ENCODE measurements at places on chromosomes 5 and 9.

- no peak for DNase-seq
These were observed 761 bp upstream of the DNAJC25 start for GRCh38 chr9:111630182-111630963.

GRCh38 chr5:17406423-17406838 lies 91.6 kb upstream of the TAF11L2 start:
- no peak for DNase-seq

- no peak for DNase-seq
These were observed 30.1 kb downstream of the CHD1 start for GRCh38 chr5:98898743-98899142.

- no peak for DNase-seq
These were observed 26.1 kb upstream of the ANXA6 start for GRCh38 chr5:151183456-151184245.

DNA sequence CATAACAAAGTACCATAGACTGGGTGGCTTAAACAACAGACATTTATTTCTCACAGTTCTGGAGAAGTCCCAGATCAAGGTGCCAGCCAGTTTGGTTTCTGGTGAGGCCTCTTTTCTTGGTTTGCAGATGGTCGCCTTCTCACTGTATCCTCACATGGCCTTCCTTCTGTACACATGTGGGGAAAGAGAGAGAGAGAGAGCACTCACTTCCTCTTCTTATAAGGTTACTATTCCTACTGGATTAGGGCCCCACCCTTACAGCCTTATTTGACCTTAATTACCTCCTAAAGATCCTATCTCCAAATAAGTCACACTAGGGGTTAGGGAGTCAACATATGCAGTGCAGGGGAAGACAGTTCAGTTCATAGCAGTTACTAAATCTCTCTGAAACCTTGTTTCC lies 205.6 kb upstream of the GDNF start:
- DNase-seq = no peak

DNA sequence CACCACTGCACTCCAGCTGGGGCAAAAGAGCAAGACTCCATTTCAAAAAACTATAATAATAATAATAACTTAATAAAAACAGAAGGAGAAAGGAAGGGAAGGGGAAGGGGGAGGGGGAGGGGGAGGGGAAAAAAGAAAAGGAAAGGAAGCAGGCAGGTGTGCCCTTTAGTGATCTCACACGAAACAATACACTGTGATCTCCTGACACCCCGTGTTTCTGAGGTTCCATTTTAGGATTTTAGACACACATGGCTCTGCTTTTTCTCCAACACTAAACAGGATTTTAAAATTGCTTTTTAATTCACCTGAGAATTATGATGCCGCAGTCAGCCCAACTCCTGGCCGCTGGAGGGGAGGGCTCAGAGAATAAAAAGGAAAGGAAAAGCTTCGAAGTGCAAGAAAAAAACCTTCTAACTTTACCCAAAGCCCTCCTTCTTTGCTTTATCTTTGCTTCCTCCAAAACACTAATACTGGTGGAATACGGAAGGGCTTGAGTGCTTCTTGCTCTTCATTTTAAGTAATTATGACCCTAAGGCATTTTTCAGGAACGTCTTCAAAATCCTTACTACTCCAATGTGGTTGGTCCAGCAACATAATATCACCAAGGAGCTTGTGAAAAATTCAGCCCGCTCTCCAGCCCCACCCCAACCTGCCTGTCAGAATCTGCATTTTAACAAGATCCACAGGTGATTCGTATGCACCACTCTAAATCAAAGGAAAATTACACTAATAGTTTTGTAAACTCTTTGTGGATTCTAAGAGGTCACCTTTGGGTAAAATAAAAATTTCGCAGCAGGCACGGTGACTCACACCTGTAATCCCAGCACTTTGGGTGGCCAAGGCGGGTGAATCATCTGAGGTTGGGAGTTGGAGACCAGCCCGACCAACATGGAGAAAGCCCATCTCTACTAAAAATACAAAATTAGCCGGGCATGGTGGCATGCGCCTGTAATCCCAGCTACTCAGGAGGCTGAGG lies 66.0 kb downstream of the MYO10 start:
- no peak for DNase-seq

DNA sequence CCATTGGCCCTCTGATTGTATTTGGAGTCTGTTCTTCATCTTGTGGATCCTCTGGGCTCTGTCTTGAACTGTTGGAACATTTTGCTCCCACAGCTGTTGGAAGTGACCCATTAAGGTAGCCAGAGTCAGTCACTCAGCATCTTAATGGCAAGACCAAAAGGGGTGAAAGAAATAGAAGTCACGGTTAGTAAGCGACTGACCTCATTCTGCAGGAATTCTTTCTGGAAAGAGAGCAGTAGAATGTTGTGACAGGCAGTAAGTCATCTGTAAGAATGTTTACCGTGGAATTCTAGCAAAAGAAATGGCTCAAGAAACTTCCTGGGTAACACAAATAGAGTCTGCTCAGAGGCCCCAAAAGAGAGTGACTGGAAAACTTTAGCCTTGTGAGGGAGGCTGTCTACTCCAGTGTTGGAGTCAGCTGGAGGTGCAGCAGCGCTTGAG lies 28.6 kb upstream of the TNC start:
- DNase-seq = no peak

Measured in central memory CD4-positive, alpha-beta T cell (primary cell).